ENCODE measurements at places on chromosomes 2 and 18.

GRCh38 chr2:156892467-156893281 lies 364.8 kb upstream of the GALNT5 start:
- no peak for DNase-seq

DNA sequence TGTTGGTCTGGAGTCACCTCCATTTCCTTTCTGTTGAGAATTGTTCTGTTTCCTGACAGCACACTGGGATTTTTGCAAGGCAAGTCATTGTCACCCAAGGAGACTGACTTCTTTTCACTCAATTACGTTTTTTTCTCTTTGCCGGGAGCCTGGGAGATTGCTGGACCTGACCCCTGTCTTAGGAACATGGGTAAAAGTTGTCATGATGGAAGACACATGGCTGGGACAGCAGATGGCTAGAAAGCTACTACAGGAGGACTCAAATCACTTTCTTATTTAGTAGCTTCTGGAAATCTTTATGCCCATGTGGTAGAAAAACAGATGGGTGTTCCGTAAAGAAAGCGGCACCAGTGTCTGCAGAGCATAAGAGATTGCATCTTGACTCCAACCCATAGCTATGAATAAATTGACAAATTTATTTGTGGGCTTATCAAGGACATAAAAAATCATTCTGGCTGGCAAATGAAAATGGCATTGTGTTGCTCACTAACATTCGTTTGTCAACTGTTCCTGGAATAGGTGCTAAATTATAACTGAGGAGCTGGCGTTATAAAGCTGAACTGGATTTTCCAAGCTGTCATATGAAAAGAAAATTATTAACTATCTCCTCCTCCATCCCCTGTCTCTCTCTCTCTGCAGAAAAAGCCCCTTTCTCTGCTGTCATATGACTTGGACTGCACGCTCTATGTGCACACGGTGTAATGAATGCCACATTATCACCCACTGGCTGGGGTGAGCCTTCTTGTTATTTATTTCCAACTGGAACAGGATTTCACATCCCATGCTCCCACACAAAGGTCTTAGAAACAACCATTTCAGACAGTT lies 159.8 kb downstream of the SH3RF3 start:
- no peak for DNase-seq

DNA sequence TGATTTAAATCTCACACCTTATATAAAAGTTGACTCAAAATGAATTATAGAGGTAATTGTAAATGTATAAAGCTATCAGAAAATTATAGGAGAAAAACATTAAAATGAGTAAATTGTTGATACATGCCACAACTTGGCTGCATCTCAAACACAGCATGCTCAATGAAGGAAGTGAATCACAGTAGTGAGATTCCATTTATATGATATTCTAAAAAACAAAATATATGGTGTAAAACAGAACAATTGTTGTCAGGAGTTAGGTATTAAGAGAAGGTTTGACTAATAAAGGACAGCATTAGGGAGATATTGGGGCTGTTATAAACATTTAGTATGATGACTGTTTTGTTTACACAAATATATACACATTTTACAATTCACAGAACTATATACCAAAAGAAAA lies 356.6 kb upstream of the CELF4 start:
- no peak for DNase-seq

DNA sequence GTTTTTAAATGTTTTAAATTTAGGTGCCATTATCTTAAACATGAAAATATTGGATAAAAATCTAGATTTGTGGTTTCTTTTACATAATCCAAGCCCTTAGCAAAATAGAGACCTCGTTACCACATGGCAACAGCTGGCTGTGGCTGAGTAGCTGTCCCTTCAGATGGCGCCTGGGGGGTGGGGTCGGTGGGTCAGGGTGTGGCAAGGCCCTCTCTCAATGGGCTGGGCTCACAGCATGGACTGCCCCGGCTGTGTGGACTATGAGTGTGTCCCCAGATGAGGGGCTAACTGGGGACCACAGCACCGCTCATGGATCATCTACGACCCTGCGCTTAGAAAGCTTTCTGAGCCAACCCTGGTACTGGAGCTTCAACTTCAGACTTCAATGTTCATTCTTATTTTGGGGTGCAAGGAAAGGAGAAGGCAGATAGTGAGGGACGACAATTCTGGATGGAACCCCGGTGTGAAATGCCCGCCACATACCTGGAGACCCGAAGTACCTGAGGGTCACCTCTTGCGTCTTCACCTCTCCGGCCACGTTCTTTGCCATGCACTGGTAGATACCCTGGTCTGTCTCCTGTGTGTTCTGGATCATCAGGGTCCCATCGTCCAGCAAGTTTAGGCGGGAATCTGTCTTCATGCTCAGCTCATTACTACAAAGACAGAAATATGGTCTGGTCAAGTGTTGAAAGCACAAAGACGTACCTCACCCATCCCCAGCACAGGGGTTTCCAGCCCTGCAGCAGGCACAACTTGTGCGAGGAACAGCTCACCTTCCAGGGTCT lies 71.0 kb downstream of the PXDN start:
- DNase-seq = no peak

DNA sequence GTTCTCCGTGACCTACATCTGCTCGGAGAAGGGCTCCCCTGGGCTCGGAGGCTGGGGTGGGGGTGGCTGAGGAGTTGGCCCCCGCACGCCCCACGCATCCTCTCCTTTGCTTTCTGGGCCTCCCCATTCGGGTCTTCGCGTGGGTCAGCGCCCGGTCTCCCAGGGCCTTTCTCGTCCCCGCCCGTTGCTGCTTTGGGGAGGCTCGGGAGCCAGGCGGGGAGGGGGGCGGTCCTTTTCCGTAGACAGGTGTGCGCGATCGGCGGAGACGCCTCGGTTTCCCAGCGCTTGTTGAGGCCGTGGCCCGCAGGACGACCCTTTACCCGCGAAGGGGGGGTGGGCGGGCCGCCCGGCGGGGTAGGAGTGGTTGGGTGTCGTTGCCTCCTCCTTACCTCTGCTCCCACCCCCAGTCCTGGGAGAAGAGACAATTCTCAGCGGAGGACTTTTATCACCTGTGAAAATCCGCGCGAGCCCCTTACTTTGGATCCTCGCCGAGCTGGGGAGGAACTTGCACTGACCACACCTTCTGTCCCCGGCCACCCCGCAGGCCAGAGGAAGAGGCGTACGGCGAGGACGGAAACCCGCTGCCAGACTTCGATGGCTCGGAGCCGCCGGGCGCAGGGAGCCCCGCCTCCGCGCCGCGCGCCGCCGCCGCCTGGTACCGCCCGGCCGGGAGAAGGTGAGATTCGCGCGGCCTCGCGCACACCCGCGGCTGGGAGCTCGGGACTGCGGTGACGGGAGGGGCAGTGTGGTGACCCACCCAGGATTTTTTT lies 2.6 kb downstream of the ADCYAP1 start:
- no peak for DNase-seq

DNA sequence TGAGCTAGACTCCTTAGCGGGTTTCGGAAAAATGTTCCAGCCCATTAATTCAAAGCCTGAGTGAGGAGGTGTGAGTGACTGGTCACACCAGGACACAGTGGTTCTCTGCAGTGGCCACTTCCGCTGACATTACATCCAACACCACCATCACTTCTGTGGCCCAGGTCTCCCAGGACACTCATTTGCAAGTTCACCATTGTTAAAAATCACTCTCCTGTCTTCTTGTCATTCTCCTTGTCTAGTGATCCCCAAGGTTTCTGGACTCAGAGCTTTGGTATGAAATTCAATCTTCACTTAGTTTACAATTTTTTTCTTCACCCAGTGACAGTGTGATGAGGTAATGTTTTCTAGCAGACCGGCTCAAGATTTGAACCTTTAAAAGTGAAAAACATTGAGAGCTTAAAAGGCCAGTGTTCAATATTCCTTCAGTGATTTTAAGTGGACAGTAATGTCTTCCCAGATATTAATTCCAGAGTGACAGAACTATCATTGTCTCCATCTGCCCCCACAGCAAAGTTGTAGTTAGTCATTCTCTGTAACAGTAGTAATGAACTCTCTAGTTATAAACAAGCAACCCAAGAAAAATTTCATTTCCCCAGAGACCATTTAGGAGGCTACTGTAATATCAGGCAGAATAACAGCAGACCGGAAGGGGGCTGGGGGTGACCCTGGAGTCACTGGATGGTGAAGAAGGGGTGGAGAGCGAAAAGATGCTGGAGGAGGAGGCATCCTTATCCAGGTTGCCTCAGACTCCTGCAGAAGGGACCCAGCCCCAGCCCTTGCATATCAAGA lies 164.9 kb downstream of the GFPT1 start:
- DNase-seq = no peak

- no peak for DNase-seq
These were observed at the start of gene VSNL1 for GRCh38 chr2:17540093-17540812. VSNL1 (plus strand) TSS chr2:17540696; CDS start chr2:17592075, 51,379 bp downstream.

DNA sequence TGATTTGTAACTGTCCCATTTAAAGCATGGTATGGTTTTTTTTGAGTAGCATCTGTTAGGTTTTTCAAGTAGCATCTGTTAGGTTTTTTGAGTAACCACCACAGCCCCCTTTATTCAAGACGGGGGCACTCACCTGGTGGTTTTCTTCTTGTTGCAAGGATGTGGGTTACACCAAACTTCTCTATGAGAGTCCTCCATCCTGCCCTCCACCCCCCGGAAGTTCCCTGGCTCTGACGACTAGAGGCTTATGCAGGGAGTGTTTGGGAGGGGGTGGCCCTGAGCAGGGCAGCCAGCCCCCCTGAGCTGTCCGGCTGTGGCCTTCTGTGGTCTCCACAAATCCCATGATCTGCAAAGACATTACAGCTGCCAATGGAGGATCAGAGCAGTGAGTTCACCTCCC lies 39.3 kb downstream of the MTCL1 start:
- no peak for DNase-seq

GRCh38 chr2:142254031-142254430 lies 123.2 kb upstream of the LRP1B start:
- no peak for DNase-seq

- no peak for DNase-seq
These were observed 456.3 kb downstream of the DLGAP1 start for GRCh38 chr18:3998698-3999333.

DNA sequence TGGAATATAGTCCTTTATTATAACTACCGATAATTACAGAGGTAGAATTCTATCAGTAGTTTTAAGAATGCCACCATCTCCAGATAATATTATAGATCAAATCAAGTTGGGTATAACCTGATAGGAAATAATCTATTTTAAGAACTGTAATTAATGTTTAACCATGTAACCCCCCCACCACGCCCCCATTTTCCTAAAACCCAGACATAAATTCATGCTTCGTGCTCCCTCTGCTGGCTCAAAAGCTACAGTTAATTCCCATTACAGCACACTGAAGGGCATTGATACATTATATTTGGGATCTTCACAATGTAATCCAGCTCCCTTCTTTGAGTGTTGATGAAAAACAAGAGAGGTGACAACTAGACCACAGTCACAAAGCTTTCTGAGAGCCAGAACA lies 228.0 kb upstream of the SMAD7 start:
- no peak for DNase-seq

DNA sequence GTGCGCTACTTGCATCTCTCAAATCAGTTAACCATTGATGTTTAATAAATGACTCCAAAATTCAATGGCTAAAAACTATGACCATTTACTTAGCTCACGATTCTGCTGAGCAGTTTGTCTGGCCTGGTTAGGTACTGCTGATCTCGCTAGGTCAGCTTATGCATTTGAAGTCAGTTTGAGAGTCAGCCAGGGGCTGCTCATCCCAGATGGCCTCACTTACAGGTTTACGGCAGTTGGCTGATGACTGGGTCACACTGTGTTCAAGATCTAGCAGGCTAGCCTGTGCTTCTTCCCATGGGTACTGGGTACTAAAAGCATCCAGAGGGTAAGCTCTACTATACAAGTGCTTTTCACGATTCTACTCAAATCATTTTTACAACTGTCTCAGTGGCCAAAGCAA lies 122.1 kb downstream of the DLGAP1 start:
- DNase-seq = no peak

- DNase-seq = no peak
These were observed 63.0 kb downstream of the RBM43 start for GRCh38 chr2:151198645-151199044.

GRCh38 chr2:18891600-18892345 lies 302.4 kb upstream of the NT5C1B start:
- no peak for DNase-seq

- DNase-seq = no peak
These were observed 157.0 kb upstream of the AQP4 start for GRCh38 chr18:27022477-27022876.

- no peak for DNase-seq
These were observed 71.9 kb downstream of the TEX51 start for GRCh38 chr2:126970583-126970982.

GRCh38 chr2:214311031-214311533 lies 99.8 kb upstream of the VWC2L start:
- DNase-seq = no peak

- DNase-seq = no peak
These were observed 79.8 kb downstream of the VAPA start for GRCh38 chr18:9993521-9994025.

DNA sequence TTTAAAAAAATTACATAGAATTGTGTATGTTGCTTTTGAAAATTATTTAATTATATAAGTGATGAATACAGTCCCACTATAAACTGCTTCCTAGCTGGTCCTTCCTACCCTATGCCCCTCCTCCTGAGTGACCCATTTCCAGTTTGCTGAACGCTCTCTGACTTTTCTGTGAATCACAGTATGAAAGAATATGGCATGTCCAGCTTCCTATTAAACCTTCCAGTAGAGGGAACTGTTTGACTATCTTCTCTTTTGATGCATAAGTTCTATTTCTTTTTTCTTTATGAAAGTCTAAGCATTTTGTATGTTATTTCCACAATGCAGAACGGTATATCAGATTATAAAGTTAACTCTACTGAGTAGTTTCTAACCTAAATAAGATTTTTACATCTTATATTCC lies 41.3 kb downstream of the PSMG2 start:
- DNase-seq = no peak

DNA sequence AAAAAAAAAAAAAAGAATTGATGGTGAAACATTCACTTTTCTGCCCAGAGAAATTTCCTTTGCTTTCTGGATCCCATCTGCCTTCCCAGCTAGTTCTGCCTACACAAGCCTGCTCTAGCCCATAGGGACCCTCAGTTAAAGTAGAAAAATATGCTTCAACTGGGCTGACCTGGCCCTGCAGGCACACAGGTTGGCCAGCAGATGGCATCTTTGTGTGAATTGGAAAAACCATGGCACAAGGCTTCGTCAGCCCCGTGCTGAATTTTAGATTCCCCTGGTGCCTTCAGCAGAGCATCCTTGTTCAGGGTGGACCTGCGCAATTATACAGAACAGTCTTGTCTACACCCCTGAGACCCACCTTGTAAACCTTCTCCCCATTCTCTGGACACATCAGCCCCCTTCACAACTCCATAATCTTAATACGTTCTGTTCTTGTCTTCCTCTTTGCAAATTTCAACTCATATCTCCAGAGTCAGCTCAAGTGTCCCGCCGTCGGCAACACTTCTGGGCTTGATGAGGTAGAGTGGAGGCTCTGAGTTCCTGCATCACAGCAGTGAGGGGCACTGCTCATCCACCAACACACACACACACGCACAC lies 114.5 kb downstream of the INSIG2 start:
- DNase-seq = peak; percentile 30

GRCh38 chr2:121237980-121238665 lies 46.9 kb downstream of the TFCP2L1 start:
- DNase-seq = no peak

- no peak for DNase-seq
These were observed 247.2 kb upstream of the BOD1L2 start for GRCh38 chr18:56899660-56900059.

- no peak for DNase-seq
These were observed 11.1 kb upstream of the MAPRE3 start for GRCh38 chr2:26959331-26959730.
